ENCODE measurements at places on chromosomes 7 and 10.

GRCh38 chr7:158272091-158272490, 315.5 kb downstream of the PTPRN2 start:
- no peak for DNase-seq

GRCh38 chr7:123966936-123967335, 41.9 kb downstream of the SPAM1 start:
- no peak for DNase-seq

GRCh38 chr7:89072081-89072480, 276.5 kb upstream of the TEX47 start:
- no peak for DNase-seq

DNA sequence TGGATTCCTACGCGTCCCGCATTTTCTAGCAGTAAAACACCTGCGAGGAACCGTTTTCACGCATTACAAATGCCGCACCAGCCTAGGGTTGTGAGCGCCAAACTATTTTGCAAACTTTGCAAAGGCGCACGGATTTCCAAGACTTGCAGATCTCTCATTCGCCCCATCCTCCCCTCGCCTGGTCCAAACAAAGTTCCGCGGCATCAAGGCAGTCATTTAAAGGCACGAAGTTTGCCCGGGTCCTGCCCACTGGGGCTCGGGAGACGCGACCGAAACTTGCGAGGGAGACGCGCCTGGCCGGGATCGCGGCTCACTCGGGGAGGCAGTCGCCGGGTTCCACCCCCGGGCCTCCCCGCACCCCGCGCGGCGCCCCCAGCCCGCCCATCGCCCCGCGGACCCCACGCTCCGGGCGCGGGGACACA, 613 bp downstream of the USP6NL start:
- peak; percentile 3 for DNase-seq

GRCh38 chr7:154373956-154374355, 321.8 kb downstream of the DPP6 start:
- DNase-seq: no peak

- no peak for DNase-seq
These were observed 123.0 kb downstream of the GPR85 start for GRCh38 chr7:112963634-112964033.

DNA sequence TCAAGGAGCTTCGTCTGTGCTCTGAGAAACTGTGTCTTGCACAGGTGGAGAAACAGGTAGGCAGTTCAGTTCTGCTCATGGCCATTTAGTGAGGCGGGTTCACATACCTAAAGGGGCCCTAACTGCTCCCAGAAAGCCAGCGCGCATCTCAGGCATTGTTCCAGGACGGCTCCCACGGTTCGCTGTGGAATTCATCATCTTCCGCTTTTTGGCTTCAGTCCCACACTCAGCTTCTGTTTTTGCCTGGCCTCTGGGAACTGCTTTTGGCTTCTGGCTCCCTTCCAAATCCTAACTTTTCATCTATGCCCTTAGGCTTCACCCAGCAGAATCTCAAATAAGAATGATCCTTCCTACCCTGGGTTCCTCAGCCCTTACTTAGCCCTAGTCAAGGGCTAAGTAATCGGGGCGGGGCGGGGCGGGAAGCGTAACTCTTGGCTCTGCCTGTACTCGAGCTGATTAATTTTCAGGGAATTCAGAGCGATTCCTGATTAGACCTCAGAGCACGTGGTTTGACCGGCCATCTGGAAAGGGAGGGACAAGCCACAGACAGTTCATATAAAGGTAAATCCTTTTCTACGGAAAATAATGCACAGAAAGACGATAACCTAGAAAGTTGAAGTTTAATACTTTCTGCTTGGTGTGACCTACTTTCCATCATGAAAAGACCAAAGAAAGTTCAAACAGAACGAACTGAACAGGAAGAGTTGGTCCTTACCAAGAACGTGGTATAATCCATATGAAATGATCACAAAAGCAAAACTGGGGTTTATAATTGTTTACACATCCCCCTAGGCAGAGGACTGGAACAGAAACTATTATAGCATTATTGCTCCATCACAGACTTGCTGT, 105.7 kb downstream of the ST8SIA6 start:
- DNase-seq: no peak

GRCh38 chr7:148334959-148335577, 255.5 kb upstream of the C7orf33 start:
- no peak for DNase-seq

GRCh38 chr7:45001138-45001694, 1.2 kb downstream of the CCM2 start:
- DNase-seq: peak; percentile 46

- DNase-seq: no peak
These were observed 5.3 kb downstream of the SH3PXD2A start for GRCh38 chr10:103849880-103850571.

GRCh38 chr7:27991006-27991528, 189.5 kb downstream of the JAZF1 start:
- no peak for DNase-seq

DNA sequence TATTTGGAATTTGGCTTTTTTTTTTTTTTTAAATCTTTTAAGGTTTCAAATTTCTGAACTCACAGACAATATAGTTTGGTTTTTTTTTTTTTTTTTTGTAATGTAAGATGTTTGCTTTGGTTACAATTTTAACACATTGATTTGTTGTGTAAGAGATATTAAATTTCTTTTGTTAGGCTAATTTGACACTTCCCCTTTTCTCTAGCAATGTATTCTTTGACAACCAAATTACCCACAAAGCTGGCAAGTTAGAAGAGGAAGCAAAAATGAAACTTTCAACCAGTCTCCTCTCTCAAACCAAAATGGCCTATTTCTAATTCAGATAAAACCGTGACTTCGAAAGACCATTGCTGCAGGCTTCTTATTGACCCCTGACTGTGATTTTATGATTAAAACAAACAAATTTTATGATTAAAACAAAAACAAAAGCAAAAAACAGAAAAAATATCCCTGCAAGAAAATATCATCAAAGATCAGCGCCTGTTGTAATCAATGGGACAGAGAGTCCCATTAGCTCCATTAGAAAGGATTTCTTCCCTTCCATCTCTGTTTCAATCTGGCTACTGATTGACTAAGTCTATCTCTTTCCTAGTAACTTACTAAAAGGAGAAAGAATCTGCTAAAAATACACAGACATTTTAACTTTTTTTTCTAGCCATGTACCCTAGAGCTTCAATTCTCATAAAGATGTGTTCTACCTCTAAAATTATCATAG, 489.2 kb downstream of the MDFIC start:
- no peak for DNase-seq

DNA sequence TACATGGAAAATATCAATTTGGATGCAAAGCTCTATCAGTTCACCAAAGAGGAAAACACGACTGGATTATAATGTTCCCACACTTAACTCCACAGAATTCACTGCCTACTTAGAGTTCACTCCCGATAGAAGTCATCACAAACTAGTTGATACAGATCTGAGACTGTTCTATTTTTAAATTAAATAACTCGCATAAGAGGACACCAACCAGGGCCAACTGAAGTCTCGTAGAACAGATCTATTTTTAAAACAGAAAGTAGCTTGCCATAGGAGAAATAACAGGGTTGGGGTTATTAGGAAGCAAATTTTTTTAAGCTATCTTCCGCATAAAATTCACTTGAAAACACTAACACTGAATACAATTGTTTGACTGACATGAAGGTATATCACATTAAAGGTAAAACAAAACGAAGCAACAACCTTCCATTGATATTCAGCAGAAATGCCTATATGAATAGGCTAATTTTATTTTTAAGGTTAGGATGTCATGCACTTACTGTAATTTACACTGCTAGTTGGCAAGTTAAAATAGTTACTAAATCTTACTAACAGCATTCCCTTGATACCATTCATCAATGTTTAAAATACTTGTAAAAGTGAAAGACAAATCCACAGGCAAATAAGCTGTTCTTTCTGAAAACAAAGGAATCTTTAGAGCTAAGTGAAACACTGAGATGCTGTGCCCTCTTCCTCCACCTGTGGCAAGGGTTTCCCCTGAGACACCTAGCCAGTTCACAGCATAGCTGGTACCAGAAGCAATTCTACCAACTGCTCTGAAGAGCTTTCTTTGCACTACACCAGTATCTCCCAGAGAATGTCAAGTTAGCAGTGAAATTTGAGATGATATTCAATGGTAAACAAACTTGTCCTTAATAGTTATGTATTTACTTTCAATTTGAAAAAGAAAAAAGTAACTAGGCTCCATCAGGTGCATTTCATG, 186.7 kb upstream of the ANK3 start:
- DNase-seq: no peak
